ENCODE measurements at places on chromosomes 16 and 17.

DNA sequence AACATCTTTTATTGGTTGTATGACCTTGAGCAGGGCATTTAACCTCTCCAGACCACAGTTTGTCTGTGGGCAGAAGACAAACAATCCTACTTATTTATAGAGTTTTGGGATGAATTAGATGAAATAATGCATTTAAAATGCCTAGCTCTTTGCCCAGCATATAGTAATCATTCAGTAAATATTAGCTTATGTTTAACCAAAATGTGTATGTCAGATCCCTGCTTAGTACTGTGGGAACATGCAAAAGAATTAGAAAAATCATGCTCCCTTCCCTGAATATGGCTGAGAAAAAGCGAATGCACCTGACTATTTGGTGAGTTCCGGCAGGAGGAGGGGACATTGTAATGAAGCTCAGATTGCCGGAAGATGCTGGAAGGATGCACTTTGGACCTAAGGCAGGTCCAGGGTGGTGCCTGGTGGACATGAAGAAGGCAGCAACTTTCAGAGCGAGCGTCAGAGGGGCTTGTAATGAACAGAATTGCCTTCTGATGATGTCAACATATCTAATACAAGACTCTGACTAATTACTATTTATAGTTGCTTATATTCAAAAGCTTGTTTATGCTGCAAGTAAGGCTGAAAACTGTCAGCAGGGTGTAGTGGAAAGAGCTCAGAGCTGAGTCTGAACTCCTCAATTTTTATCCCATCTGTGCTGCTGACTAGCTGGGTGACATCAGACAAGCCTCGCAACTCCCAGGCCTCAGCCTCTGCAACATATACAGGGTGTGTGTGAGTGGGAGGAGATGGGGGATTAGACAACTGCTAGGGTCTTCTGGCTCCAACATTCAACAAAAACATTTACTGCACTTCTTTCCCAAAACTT is 221.2 kb downstream of the PRKCA start:
- no peak for DNase-seq

- no peak for DNase-seq
Observed at GRCh38 chr16:49148410-49148809, 133.2 kb downstream of the CBLN1 start.

- no peak for DNase-seq
Observed at GRCh38 chr17:9472541-9472940, 103.1 kb downstream of the STX8 start.

- DNase-seq, result no peak
Observed at GRCh38 chr17:17922070-17922614, 50.1 kb downstream of the TOM1L2 start.

DNA sequence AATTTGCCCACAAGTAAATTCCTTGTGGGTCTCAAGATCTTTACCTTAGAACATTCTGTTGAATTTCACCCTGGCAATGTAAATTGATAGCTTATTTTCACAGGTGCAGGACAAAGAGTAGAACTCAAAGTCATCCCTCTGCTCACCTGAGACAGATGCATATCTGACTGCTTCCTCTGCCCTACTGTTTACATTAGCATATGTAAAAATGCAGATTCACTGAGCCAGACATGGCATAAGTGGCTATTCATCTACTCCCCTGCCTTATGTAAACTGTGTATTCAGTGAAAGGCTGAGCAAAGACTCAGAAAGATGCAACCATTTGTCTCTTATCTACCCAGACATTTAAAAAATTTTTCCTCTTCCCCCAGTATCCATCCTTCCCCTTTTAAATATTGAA is 22.3 kb upstream of the MILR1 start:
- DNase-seq, result no peak

- DNase-seq, result no peak
Observed at GRCh38 chr17:2755891-2756724, 6.7 kb upstream of the CCDC92B start.

DNA sequence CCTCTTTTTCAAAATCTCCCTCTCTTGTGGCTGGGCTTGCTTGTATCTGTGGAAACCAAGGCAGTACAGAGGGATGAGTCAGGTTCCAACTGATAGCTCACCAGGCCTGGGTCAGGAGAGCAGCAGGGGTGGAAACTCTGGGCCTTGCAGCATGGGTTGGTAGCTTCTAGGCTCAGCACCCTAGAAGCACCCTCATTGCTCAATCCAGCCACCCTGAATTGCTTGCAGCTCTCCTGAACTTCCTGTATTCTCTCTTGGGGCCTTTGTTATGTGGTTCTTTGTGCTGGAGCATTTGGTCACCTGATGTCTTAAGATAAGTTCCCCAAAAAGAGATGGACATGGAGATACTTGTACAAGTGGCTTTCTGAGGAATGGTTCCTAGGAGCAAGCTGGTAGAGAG is 169.4 kb downstream of the IRX5 start:
- DNase-seq, result no peak

DNA sequence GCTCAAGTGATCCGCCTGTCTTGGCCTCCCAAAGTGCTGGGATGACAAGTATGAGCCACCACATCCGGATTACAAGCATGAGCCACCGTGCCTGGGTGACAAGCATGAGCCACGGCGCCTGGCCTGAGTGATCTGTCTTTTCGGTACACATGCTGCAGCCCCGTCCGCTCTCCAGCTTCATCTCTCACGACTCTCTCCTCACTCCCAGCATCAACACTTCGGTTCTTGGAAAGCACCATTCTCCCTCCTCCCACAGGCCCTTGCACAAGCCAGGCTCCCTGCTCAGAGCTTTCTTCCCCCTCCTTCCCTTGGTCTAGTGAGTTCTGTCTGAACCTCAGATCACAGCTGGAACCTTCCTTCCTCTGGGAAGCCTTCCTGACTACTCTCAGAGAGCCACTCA is 6.5 kb upstream of the NCBP3 start:
- DNase-seq, result no peak

GRCh38 chr16:81633680-81634379 is 145.3 kb upstream of the PLCG2 start:
- DNase-seq, result no peak

DNA sequence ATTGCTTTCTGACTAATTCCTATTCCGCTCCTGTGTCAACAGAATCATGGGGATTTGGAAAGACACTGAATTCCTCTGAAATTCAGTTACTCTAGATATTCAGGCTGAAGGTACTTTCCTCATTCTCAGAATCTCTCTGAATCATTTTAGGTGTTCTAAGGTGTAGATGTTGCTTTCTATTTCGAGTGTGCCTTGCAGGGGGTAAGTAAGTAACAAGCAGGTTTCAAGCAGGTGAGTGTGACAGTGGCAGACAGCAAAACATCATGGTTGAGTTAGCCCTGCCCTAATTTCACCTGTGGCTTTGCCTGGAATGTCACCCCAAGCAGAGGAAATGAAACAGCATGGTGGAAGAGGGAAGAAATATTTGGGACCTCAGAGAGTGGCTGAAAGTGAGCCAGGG is 75.1 kb downstream of the SHISA9 start:
- no peak for DNase-seq

DNA sequence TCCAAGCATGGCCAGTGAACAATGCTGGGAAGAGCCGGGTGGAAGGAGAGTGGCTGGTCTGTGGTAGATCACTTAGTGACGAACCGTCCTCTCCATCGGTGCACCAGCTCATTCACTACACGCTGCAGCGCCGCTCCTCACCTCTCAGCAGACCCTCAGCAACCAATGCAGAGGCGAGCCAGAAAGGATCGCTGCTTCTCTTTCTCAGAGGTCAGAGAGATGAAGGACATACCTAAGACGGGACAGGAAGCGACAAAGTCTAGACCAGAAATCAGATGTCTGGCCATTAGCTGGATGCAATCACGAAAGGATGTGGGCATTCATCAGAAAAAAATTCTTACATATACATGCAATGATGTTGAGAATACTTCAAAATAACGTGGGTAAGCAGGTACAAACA is 26.9 kb downstream of the NSMCE1 start:
- no peak for DNase-seq

DNA sequence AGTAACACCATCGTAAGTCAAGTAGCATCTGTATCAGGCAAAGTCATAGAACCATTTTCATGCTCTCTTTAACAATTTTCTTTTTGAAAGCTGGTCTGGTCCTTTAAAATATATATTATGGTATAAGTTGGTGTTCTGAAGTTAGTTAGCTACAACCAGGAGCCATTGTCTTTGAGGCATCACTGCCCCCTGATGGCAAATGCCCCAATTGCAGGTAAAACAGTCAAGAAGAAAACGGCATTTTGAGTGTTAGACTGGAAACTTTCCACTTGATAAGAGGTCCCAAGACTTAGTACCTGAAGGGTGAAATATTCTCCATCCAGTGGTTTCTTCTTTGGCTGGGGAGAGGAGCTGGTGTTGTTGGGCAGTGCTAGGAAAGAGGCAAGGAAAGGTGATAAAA is 14.1 kb downstream of the TP53 start:
- no peak for DNase-seq
